ENCODE measurements at places on chromosomes 2 and 18.

DNA sequence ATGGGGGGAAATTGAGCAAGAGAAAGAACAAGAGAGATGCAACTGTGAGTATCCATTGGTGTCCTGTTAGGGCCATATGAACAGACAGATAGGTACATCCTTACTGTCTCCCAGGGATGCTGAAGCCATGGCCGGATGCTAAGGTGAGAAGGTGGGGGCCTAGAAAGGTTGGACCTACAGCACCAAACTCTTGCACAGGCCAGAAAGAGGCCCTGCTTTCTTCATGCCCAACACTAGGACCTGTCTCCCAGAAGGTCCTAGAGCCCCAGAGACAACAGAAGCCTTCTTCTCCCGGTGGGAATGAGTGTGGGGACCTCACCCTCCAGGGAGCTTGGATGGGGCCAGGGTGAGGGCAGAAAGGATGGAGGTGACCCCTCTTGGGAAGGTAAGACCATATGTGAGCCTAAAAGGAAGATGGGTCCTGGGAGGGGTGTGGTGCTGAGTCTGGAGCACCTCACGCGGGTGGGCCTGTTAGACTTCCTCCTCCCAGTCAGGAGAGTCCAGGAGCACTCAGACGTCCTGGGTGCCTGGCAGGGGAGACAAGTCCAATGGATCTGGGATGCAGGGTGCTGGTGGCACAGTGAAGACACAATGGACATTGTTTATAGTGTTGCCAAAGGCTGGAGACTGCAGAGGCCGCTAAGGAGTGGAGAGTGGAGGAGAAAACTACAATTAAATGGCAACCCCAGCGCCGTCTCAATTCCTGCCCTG, 265.3 kb downstream of the CYP26B1 start:
- DNase-seq: no peak

DNA sequence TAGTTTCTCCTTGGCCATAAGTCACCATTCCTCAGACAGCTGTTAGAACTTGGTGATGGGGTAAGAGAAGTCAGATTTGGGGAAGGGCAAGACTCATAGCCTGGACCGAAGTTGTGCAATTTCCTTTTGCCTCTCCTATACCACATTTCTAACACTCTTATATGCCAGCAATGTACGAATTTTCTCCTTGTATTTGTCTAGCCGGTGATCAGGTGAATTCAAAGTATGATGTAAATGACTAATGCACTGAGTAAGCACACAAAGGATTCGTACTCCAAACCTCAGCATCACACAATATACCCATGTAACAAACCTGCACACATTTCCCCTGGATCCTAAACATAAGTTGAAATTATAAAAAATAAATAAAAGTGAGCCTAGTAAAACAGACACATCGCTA, 1143.5 kb upstream of the CELF4 start:
- no peak for DNase-seq

- no peak for DNase-seq
Measured at GRCh38 chr18:35378574-35378896, 1.4 kb upstream of the ZNF396 start.

DNA sequence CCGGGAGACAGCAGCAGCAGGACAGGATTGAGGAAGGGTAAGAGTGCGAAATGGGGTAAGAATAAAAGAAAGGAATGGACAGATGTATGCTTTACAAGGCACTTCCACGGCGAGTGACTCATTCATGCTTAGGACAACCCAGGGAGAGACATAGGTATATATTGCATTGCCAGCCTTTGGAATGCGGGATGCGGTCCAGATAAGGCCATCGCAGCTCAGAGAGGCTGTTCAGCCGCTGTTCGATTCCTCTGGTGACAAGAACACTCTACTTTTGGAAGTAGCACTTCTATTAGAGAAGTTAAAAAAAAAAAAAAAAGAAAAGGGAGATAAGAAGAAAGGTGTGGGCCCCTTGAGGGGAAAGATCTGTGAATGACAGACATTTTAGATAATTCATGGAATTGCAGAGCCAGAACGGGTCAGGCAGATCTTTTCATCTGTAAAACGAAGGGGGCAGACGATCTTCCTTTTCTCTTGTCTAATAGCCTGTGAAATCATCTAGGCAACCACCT, 819 bp upstream of the NCOA1 start:
- DNase-seq: no peak

GRCh38 chr2:238203973-238204683, 633 bp upstream of the ILKAP start:
- DNase-seq: no peak
